ENCODE measurements at places on chromosomes 1 and 21.

DNA sequence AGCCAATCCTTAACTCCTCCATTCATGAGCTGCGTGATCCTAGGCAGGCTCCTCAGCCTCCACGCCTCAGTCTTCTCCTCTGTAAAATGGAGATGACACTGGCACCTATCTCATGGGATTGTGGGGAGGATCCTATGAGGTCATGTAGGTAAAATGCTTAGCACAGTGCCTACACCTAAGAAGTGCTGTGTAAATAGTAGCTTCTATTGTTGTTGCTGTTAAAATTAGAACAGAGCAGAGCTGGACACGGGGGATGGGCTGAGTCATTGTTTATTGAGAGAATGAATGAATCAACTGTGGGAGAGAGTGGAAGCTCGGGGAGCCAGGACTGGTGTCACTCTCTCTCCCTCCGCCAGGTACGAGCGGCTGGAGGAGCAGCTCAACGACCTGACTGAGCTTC is 43.0 kb downstream of the TMCC2 start:
- DNase-seq, result no peak

- no peak for DNase-seq
Observed at GRCh38 chr1:10958614-10959013, 53.8 kb upstream of the TARDBP start.

- DNase-seq, result no peak
Observed at GRCh38 chr1:228417061-228417460, 400 bp upstream of the TRIM17 start.

GRCh38 chr1:44316231-44316759 is 38.8 kb downstream of the ERI3 start:
- DNase-seq, result no peak

DNA sequence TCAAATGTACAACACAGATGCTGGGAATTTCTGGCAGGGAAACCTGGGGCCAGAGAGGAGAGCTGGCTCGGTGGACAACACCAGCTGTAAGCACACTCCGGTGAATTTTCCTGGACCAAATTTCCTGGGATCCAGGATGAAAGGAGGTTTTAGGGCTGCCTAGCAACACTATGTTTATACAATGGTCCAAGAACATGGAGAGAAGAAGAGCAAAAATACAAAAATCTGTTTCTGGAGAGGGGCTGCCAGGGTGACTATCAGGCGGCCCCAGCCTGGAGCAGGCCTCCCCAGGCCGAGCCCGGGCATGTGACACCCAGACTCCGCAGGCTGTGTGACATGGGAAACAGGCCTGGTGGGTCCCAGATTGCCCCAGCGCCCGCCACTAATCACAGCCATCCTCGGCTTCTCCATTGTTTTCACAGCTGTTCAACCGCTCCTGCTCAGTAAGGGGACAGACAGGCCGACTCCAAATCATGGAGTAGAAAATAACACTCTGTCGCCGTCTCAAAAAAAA is 336.0 kb upstream of the NFIA start:
- no peak for DNase-seq

DNA sequence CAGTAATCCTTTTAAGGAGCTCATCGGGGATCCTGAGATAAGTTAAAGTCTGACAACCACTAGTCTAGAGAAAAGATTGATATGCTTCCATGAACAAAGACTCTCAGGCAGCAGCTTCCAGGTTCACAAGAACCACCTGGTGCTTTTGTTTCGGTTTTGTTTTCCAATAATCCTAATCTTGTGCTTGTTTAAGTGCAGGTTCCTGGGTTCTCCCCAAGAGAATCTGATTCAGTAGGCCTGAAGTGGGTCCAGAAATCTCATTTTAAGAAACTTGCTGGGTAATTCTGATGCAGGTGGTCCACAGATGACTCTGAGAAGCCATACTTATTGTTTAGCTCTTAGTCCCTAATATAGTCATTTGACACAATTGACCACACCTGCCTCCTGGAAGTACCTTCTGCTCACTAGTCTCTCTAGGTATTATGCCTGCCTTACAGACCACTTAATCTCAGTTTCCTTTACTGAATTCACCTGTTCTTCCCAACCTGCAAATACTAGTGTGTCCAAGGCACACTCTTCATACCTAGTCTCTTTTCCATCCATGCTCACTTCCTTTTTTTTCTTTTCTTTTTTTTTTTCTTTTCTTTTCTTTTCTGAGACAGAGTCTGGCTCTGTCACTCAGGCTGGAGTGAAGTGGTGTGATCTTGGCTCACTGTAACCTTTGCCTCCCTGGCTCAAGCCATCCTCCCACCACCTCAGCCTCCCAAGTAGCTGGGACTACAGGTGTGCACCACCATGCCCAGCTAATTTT is 20.5 kb upstream of the FRRS1 start:
- DNase-seq, result no peak

DNA sequence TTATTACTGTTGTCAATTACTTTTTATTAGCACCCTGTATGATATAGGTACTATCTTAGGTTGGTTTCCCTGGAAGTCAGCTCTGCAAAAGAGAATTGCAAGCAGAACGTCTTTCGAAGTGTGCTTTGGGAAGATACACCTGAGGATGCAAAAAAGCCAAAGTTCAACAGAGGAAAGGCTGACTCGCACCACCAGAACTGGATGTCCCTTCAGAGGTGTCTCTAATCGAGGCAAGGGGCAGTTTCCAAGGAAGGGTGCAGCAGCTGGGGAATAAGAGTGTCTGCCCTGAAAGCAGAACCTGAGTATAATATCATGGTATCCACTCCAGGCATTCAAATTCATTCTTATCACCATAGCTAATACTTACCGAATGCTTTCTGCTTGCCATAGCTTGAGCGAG is 149.6 kb downstream of the CACNA1E start:
- DNase-seq, result no peak

DNA sequence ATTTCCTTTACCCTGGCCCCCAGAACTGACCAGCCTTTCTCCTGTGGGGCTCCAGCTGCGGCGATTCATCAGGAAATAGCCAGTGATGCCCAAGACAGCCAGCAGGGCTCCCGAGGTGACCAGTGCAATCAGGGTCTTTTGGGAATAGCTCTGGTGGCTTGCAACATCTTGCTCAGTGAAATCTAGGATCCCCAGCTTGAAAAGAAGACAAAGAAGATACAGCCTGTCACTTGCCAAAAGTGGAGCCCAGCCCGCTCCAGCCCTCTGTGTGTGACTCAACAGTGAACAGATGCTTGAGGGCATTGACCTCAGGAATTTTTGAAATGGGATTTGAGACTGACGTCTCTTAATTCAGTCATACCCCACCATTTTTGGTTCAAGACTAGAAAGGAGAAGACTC is 22.3 kb downstream of the CD34 start:
- DNase-seq, result no peak

GRCh38 chr1:110524311-110525248 is 5.6 kb upstream of the KCNA10 start:
- peak; percentile 1 for DNase-seq

GRCh38 chr1:63269571-63269970 is 52.8 kb upstream of the FOXD3 start:
- DNase-seq, result no peak

DNA sequence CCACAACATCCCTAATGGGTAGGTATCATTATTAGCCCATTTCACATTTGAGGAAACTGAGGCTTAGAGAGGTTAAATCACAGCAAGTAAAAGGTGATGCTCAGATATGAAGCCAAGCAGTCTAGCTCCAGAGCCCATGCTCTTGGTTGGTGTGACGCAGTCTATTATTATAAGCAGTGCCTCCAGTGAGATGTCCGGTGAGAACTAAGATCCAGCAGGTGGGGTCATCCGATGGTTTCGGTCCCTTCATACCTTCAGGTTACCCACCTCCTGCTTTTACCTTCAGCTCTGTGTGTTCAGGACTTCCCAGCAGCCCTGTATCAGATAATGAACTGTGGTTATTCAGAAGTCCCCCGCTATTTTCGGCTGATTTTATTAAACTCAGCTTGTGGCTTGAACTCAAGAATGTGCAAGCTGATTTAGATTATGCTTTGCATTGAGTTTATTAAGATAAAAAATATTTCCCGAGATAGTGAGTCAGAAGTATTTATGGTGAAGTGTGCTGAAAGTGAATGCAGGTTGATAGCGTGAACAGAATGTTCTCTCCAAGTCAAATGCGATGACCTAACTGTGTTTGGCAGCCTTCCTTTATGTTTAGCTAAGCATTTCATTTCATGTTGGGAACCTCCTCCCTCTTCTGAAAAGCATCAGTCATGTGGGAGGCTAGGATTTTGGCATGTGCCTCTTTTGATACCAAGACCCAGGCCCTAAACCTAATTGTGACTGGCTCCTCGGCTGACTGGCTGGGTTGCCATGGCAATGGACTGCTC is 160.9 kb upstream of the UBE2U start:
- peak; percentile 95 for DNase-seq

DNA sequence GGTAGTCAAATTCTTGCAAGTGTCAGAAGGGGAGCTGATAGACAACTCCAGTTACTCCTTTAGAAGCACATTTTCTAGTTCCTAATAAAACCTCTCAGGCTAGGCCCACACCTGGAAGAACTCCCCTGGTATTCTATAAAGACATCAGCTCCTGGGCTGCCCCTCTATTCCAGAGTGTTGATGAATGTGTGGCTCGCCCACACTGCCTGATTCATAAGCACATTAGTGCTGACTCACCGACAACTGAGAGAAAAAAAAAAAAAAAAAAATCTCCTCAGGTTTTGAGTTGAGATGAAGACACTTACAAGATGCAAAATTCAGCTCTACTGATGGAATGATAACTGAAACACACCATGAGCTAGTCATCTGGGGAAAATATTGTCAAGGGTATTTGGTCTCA is 188.1 kb downstream of the TNR start:
- no peak for DNase-seq

GRCh38 chr1:41718497-41718896 is 200.2 kb downstream of the HIVEP3 start:
- DNase-seq, result no peak

DNA sequence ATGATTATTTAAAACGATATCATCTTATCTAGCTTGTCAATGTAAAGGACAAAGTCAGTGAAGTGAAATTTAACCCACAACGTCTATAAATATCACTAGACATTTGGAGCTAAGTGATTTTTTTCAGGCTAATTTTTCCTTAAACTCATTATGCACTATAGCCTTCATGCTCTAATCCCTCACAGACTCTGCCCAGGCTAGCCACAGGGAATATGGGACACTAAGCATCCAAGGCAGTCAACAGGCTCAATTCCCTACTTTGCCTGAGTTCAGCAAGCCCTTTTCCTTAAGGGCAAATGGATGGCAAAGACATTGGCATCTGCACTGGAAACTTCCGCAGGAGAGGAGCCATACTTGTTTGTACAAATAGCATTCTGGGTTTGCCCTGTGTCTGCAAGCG is 577.0 kb downstream of the LMO4 start:
- DNase-seq, result no peak

GRCh38 chr1:231036416-231036815 is 3.6 kb downstream of the FAM89A start:
- DNase-seq, result no peak

DNA sequence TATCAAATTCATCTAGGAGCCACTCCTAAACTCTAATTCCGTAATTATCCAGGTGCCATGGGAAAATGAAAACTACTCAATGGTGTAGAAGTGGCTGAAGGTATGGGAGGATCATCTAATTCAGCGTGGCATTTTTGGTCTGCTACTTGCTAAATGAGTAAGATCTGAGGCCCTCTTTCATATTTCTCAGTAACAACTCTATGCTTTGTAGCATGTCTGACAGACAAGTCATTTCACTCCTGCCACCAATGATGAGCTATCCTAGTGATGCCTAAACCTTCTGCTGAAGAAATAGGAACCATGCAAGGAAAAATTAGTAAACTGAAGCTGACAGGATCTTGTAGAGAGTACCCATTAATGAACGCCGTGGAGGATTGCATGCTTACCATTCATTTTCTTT is 145.3 kb downstream of the NTNG1 start:
- DNase-seq, result no peak

DNA sequence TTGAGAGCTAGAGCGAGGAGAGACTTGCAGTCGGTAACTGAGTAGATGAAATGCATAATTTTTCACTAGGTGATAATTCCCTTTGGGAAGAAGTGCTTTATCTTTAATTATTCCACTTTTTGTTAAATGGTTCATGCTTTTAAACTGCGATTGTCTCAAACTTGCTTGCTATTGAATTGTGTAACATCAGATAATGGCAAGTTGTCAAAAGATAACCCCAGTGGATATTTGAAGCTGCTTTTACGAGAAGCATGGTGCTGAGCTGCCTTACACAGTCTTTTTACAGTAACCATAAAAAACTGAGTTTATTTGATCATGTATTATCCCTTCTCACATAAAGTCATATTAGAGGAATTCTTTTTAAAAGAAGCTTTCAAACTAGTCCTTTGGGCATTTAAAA is 30.2 kb downstream of the TMEM50B start:
- no peak for DNase-seq
